Stimulated activated CD4-positive, alpha-beta T cell treated with anti-CD3 and anti-CD28 coated beads, Interleukin-15, amount 100 ng/mL, for 1 hour (primary cell): ENCODE measurements at places on chromosomes 2 and 18.

- DNase-seq: no peak
These were observed 204.6 kb upstream of the APCDD1 start for GRCh38 chr18:10249801-10250200.

DNA sequence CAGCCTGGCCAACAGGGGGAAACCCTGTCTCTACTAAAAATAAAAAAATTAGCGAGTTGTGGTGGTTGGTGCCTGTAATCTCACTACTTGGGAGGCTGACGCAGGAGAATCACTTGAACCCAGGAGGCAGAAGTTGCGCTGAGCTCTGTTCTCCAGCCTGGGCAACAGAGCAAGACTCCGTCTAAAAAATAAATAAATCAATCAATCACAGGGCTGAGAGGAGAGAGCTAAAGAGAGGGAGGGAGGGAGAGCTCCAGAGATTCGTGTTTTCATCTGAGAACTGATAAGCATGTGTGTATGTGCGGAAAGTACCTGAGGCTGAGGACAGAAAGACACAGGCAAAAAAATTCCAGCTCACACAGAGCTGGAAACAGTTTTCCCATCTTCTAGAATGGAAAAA is 37.2 kb upstream of the DYNC2LI1 start:
- no peak for DNase-seq

GRCh38 chr2:27079233-27080139 is 1.1 kb downstream of the EMILIN1 start:
- DNase-seq: no peak

- DNase-seq: no peak
These were observed 5.0 kb upstream of the FARP2 start for GRCh38 chr2:241350878-241351639.

DNA sequence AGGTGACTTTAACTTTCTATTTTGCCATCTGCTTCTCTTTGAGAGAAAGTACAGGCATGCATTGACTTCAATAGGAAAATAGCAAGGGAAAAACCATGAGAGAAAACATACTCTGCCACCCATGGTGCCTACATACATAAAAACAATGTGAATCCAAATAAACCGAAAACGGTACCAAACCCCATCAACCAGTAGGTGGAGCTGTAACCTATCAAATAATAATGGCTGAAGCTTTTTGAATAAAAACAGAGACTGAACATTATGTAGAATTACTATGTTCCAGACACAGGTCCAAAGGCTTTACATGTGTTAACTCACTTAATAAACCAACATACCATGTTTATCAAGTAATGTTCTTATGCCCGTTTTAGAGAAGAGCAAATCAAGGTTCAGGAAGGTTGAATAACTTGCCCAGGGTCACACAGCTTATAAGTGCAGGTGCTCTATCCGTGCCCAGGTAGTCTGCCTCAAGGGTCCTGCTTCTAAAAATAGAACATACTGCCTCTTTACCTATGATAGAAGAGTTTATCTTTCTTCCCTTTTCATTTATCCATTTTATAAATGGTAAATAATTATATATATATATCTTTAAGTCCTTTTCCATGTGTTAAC is 293.9 kb upstream of the SYT4 start:
- no peak for DNase-seq

- DNase-seq: no peak
These were observed 57.5 kb downstream of the CXCR4 start for GRCh38 chr2:136060416-136060815.

- DNase-seq: no peak
These were observed 132.5 kb downstream of the FAM161A start for GRCh38 chr2:61721382-61721781.

GRCh38 chr18:48955830-48956261 is 5.1 kb upstream of the SMAD7 start:
- no peak for DNase-seq

- DNase-seq: no peak
These were observed 36.5 kb downstream of the GALM start for GRCh38 chr2:38702413-38702812.

- DNase-seq: no peak
These were observed 131.0 kb downstream of the FHOD3 start for GRCh38 chr18:36428431-36429029.

DNA sequence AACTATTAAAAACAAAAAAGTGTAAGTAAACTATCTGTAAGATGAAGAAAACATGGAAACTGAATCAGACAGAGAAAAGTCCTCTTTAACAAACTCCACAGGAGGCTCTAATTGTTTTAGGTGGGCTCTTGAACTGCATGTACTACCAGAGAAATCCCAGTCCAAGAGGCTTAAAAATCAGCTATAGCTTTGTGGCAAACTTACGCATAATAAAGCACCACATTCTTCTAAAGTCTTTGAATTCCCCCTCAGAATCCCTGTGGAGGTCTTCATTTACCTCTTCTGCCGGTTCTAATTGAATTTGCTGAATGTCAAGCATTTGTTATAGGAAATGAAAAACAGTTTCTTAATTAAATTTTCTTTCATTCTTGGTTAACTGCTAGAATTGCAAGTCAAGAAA is 40.8 kb downstream of the CHN1 start:
- DNase-seq: no peak

- no peak for DNase-seq
These were observed 3.3 kb upstream of the WNT6 start for GRCh38 chr2:218856167-218856895.

- no peak for DNase-seq
These were observed 258.4 kb downstream of the BCL11A start for GRCh38 chr2:60294901-60295635.

GRCh38 chr2:137005210-137005609 is 239.9 kb downstream of the THSD7B start:
- no peak for DNase-seq

GRCh38 chr2:233096006-233096405 is 35.9 kb downstream of the INPP5D start:
- no peak for DNase-seq

DNA sequence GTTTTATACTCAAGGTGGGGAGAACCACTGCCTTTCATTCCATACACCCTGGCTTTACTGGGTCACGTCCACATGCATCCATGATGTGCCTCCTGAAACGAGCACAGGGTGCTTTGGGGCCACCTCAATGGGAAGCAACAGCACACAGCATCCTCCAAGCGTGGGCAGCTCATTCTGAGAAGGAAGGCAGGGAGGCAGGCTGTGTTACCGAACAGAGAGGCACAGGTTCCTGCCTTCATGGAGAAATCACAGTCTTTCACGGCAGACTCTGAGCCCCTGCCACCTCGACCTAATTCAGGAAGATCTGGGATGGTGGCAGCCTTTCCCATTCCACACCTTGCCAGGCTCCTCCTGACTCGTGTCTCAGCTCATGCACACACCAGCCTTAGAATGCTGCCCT is 130.1 kb downstream of the GBX2 start:
- DNase-seq: no peak

DNA sequence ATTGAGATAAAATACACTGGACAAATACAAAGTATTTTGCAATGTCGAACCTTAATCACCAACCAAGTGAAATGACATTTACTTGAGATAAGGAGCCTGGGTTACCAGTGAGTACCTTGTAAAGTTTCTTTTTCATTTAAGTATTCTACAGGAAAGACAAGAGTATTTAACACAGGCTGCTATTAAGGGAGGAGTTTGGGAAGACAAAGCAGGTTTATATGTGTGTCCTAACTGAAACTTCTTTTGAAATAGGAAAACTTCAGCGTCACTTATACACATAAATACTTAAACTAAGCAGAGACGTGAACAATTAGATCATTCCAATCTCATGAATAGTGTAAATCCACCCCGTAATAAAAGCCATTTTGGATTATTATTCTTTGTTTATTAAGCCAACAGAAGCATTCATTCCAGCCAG is 126.7 kb upstream of the CYP26B1 start:
- DNase-seq: no peak

- no peak for DNase-seq
These were observed 97.5 kb upstream of the LDLRAD4 start for GRCh38 chr18:13120983-13121441.

- DNase-seq: no peak
These were observed 67.6 kb downstream of the CELF4 start for GRCh38 chr18:37497853-37498518.

- no peak for DNase-seq
These were observed 9.3 kb upstream of the TSN start for GRCh38 chr2:121746071-121746578.

DNA sequence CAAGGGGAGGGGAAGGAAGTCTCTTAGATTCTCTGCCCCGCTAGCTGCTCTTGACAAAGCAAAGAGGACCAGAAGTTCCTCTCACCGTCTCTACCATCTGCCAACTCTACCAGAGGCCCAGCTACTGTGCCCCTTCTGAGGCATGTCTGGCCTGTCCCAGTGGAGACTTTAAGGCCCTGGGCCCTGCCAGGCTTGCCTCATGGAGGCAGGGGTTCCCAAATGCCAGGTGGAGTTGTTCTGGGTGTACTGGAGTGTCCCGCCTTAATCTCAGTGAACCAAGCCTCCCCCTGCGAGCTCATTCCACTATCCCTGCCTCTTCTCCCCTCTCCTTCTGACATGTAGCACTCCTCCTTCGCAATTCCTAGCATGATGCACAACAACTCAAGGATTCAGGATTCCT is 2.2 kb downstream of the HOXD12 start:
- no peak for DNase-seq

- no peak for DNase-seq
These were observed 12.8 kb downstream of the MEIS1 start for GRCh38 chr2:66447677-66448076.

GRCh38 chr2:156933645-156934225 is 323.8 kb upstream of the GALNT5 start:
- no peak for DNase-seq

- no peak for DNase-seq
These were observed 424.8 kb upstream of the ZEB2 start for GRCh38 chr2:144944546-144945220.

DNA sequence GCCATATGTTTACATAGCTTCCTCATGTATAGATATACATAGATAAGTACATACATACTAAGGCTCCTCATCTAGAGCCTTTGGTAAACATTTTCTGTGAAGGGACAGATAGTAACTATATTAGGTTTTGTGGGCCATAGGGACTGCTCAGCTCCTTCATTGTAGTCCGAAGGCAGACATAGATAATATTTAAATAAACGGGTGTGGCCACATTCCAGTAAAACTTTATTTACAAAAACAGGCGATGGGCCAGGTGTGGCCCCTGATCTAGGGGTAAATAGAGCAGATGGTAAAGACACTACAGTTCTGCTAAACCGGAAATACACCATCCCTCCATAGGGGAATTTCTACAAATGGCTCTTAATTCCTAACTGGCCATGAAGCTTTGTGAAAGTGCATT is 7.3 kb downstream of the COQ10B start:
- no peak for DNase-seq

- no peak for DNase-seq
These were observed 127.6 kb downstream of the CLIP4 start for GRCh38 chr2:29242621-29243375.

DNA sequence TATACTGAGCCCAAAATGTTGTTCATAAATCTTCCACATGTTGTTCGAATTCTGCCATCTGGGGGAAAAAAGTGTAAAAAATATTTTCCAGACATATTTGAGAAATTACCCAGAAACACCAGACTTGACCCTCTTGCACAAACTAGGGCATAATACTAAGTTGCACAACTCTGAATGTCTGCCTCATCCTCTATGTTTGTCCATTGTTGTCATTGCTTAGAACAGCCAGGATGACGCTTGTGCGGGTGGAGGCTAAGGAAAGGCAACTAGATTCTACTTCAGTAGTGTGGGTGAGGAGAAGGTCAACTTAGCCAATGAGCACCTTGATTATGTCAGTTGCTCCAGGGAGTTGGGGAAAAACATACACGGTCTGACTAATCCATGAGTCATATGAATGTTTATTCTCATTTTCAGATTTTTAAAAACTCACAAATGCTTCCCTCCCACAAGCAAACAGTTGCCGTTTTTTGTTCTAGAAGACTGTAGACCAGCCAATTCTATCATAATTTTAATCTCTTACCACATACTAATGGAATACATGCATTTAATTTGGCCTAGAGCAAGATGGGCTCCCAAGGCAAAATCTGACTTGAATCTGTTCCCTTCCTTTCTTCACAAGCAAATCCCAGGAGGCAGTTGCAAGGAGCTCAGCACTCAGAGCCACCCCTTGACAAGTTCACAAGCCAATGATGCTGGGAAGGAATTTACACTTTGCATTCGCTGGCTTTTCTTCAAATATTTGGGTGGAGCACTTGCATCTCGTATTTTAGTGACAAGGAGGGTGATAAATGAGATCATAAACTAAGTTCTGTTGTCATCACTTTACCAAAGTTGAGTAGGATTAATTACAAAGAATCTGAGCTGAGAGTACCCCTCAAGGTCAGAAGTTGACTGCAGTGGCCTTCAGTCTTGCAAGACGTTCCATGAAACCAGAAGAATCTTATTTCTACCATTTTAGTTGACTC is 163.2 kb upstream of the TWIST2 start:
- DNase-seq: no peak

- DNase-seq: no peak
These were observed 142.4 kb downstream of the NEDD4L start for GRCh38 chr18:58186258-58186948.

DNA sequence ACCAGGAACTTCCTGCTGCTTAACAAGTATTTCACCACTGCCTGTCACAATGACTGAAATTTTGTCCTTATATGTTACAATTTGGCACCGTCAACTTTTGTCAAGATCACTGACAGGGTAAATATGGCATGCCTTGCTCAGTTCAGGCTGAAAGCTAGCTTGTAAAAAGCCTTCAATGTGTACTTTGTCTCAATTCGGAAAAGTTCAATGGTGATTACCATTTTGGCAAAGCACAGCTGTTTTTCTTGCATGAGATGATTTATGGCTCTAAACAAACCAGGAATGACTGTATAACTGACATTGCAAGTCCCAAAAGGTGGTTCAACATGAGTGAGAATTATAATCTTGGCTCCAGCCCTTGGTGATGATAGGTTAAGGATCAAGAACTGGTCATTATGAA is 1255.2 kb downstream of the CNTNAP5 start:
- DNase-seq: no peak

DNA sequence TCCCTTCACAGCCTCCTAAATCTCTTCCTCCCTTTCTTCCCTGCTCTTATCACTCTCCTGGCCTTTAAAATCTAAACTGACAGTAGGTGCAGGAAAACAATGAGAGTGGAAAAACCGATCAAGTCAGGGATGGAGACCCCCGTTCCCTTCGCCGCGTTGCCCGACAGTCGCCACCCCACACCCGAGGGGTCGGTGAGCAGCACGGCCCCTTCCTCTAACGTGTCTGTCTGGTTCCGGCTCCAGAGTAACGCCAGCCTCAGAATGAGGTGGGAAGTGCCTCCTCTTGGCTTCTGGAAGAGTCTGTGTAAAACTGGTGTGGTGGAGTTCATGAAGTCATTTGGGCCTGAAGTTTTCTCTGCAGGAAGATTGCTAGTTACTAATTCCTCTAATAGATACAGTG is 138.6 kb downstream of the NFATC1 start:
- no peak for DNase-seq

- no peak for DNase-seq
These were observed 116.0 kb upstream of the EPC2 start for GRCh38 chr2:148528356-148529064.

- no peak for DNase-seq
These were observed 35.9 kb downstream of the PTGR3 start for GRCh38 chr18:75173125-75173432.
